Stimulated activated CD8-positive, alpha-beta memory T cell treated with anti-CD3 and anti-CD28 coated beads, Interleukin-4, amount 100 ng/mL, for 1 hour (primary cell): ENCODE measurements at places on chromosomes 2 and 18.

GRCh38 chr2:61450144-61450543 lies 20.7 kb downstream of the USP34 start:
- DNase-seq: no peak

- no peak for DNase-seq
Observed at GRCh38 chr2:133574620-133575019, 6.4 kb upstream of the NCKAP5 start.

DNA sequence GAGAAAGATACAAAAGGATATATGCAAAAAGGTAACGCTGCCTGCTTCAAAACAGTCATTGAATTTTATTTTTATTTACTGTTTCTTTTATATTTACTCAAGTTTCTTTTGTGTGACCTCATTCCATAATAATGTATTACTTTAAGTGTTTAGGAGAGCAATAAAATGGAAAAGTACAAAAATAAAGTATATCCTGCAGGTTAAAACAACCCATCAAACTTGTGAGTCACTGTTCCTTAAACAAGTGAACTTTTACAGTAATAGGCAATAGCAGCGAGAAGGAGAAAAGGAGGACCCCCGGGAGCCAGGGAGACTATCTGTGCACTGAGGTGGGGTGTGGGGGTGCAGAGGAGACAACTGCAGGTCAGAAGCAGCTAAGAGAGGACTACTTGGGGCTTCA lies 124.5 kb downstream of the EN1 start:
- no peak for DNase-seq

GRCh38 chr18:709771-710170 lies 2.7 kb downstream of the ENOSF1 start:
- no peak for DNase-seq
